ENCODE measurements at places on chromosomes 11 and 22. TPM values are rescaled to one million over a fixed set of nuclear protein-coding genes. Genes with fewer than 3 reads are reported as not detected.

GDPD5 gene
- 4.0 TPM for polyA plus RNA-seq

NAALADL1 gene
- 7.4 TPM for polyA plus RNA-seq

C11orf87 gene
- polyA plus RNA-seq, result 0.04 TPM

BARX2 gene
- polyA plus RNA-seq, result not detected

TRIM22 gene
- polyA plus RNA-seq, result 9.2 TPM

CCDC15 gene
- polyA plus RNA-seq, result 0.08 TPM

HSPB2 gene
- polyA plus RNA-seq, result 59.8 TPM

TENM4 gene
- polyA plus RNA-seq, result 0.71 TPM

PHF21B gene
- 0.04 TPM for polyA plus RNA-seq

PTPN5 gene
- 4.7 TPM for polyA plus RNA-seq
